ENCODE measurements at places on chromosomes 12 and 14.

DNA sequence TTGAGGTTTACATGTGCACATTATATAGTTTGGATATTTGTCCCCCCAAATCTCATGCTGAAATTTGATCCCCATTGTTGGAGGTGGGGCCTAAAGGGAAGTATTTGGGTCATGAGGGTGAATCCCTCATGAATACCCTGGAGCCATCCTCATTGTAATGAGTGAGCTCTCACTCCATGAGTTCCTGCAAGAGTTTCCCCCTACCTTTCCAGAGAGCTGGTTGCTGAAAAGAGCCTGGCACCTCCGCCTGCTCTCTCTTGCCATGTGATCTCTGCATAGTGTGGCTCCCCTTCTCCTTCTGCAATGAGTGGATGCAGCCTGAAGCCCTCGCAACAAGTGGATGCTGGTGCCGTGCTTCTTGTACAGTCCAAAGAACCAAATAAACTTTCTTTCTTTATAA lies 234.3 kb upstream of the DIO2 start:
- ATAC-seq = no peak
- H3K4me3 ChIP-seq = no peak overlapping the region

- H3K36me3 ChIP-seq = peaks cover 20% of the 10 kb centered on the region
- H3K4me3 ChIP-seq = no peak overlapping the region
- H3K27me3 ChIP-seq = no peaks in the 10 kb centered on the region
- no peaks in the 10 kb centered on the region for H3K4me1 ChIP-seq
These were observed 22.4 kb downstream of the RXYLT1 start for GRCh38 chr12:63802012-63802608.

- H3K4me3 ChIP-seq = no peak overlapping the region
- H3K27ac ChIP-seq = no peak overlapping the region
- ATAC-seq = no peak
These were observed 83.8 kb downstream of the EEA1 start for GRCh38 chr12:92845329-92845728.

GRCh38 chr12:685388-685787 lies 22.1 kb upstream of the NINJ2 start:
- peak; percentile 96 for ATAC-seq
- H3K4me1 ChIP-seq = peaks cover 20% of the 10 kb centered on the region
- H3K36me3 ChIP-seq = no peaks in the 10 kb centered on the region
- H3K27me3 ChIP-seq = no peaks in the 10 kb centered on the region
- H3K27ac ChIP-seq = peak overlapping the region; percentile 70

GRCh38 chr12:93954166-93955112 lies 193.9 kb upstream of the PLXNC1 start:
- H3K4me3 ChIP-seq = no peak overlapping the region
- H3K4me1 ChIP-seq = peaks cover 4% of the 10 kb centered on the region
- no peak overlapping the region for H3K27ac ChIP-seq
- no peak for ATAC-seq

DNA sequence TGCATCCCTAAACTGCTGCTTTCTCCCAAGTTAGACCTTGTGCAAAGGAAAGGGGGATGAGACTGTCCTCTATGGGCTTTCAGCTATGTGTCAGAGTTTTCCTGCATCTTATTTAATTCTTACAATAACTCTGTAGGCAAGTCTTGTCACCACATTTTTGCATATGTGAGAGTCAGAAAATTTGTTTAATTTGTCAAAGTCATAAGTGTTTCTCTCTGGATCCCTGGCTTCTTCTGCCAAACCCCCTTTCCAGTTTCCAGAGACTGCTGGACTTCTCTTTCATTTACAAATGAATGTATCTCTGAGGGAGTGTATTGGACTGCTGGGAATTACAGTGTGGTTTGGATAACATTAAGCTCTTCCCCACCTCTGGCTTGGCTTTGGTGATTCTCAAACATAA lies 877.6 kb upstream of the SEL1L start:
- H3K27ac ChIP-seq = no peak overlapping the region
- no peaks in the 10 kb centered on the region for H3K4me1 ChIP-seq
- H3K4me3 ChIP-seq = no peak overlapping the region
- no peaks in the 10 kb centered on the region for H3K36me3 ChIP-seq
- no peak for ATAC-seq

- no peak overlapping the region for H3K27ac ChIP-seq
- ATAC-seq = no peak
- no peaks in the 10 kb centered on the region for H3K36me3 ChIP-seq
These were observed 46.6 kb upstream of the ZDHHC17 start for GRCh38 chr12:76717314-76717713.

DNA sequence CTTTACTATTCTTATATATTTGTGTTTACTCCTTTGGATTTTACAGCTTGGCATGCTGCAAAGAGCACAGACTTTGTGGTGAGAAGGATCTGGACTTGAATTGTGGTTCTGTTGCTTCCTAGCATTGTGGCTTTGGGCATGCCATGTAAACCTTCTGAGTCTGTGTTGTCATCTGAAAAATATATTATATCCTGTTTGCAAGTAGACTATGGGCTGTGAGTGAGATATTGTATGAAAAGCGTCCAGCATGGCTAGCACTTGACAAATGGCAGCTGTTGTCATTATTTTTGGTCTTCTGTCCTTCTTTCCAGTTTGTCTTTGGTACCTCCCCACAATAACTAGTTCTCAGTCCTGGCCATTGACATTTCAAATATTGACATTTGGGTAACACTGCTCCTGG lies 61.8 kb upstream of the DACT1 start:
- no peaks in the 10 kb centered on the region for H3K36me3 ChIP-seq
- no peak overlapping the region for H3K4me3 ChIP-seq
- peaks cover 19% of the 10 kb centered on the region for H3K4me1 ChIP-seq
- ATAC-seq = no peak
- no peaks in the 10 kb centered on the region for H3K27me3 ChIP-seq

DNA sequence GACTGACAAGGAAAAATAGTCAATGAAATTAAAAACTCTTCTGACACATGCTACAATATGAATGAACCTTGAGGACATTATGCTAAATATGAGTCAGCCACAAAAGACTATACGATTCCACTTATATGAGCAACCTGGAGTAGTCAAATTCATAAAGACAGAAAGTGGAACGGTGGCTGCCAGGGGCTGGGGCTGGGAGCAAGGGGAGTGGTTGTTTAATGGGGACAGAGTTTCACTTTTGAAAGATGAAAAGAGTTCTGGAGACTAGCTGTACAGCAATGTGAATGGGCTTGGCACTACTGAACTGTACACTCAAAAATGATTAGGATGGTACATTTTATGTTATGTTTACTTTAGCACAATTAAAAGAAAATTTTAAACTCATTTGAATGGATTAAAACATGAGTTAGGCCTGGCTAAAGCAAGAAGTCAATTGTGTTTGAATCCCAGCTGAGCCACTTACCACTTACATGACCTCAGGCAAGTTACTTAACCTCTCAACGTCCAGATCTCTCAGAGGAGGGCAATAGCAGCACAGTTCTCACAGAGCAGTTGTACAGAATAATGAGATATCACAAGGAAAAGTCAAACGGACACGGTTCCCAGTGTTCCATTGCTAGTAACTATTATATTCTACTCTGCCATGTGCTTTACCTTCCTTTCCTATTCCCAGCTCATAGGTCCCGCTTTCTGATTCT lies 102.5 kb downstream of the SPTSSA start:
- H3K4me1 ChIP-seq = no peaks in the 10 kb centered on the region
- H3K27me3 ChIP-seq = peaks cover 16% of the 10 kb centered on the region
- H3K36me3 ChIP-seq = no peaks in the 10 kb centered on the region
- ATAC-seq = peak; percentile 39
- H3K4me3 ChIP-seq = no peak overlapping the region
- H3K27ac ChIP-seq = no peak overlapping the region

DNA sequence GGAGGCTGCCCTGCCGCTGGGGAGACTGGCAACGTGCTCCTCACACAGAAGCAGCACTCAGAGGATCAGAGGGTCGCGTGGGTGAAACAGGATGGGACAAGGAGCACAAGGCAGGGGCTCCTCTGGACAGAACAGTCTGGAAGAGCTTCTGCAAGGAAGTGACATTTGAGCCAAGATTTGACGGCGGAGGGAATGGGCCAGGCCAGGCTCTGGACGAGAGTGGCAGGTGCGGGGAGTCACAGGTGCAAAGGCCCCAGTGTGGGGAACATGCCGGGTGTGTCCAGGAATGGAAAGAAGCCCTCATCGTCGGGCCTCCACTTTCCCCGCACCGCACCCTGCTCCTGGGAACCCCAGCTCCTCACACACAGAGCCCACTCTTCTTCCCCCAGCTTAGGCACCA lies 84.0 kb downstream of the RFLNA start:
- peaks cover 31% of the 10 kb centered on the region for H3K36me3 ChIP-seq
- H3K4me3 ChIP-seq = no peak overlapping the region
- no peak overlapping the region for H3K27ac ChIP-seq

GRCh38 chr12:95522692-95523091 lies 28.6 kb downstream of the USP44 start:
- no peak overlapping the region for H3K4me3 ChIP-seq
- no peaks in the 10 kb centered on the region for H3K4me1 ChIP-seq
- H3K36me3 ChIP-seq = peaks cover 6% of the 10 kb centered on the region

DNA sequence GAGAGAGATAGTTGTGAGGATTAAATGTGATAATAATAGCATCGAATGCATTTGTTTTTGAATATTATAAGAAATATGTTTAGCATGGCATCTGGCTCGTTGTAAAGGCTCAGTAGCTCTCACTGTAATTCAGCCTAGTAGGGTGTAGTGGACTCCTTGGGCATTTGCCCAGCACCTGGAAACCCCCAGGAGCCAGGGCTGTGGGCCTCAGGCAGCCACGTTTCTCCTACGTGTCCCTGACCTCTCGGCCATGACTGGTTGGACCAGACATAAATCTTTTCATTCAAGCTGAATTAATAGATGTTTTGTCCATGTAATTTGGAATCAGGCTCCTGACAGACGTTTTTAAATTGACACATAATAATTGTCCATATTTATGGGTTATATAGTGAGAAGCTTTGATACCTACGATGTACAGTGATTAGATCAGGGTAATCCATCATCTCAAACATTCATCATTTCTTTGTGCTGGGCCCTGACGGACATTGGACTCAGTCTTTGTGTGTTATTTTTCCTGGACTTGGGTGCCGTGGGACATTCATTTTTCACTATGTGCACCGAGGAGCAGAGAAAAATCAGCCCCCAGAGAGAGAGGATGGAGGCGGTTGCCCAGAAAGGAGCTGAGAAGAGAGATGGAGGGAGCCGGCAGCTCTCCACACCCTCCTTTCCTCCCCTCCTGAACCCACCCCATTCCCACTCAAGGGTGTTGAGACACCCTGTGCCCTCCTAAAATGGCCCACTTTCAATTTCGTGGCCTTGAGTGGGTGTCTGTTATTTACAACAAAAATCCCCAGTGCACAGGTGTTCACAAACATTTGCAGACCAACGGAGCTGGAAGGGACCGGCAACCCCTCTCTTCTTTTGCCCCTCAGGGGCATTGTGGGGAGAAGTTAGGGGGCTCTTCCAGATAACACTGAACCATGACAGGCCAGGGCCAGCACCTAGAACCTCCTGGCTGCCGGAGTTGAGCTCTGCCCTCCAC lies 296.4 kb downstream of the DPF3 start:
- ATAC-seq = no peak
- peaks cover 19% of the 10 kb centered on the region for H3K4me1 ChIP-seq
- no peak overlapping the region for H3K27ac ChIP-seq
- H3K4me3 ChIP-seq = no peak overlapping the region

- no peaks in the 10 kb centered on the region for H3K27me3 ChIP-seq
- ATAC-seq = no peak
- H3K4me1 ChIP-seq = no peaks in the 10 kb centered on the region
- H3K4me3 ChIP-seq = no peak overlapping the region
- no peaks in the 10 kb centered on the region for H3K36me3 ChIP-seq
These were observed 273.9 kb downstream of the TMEM132D start for GRCh38 chr12:129629901-129630300.

DNA sequence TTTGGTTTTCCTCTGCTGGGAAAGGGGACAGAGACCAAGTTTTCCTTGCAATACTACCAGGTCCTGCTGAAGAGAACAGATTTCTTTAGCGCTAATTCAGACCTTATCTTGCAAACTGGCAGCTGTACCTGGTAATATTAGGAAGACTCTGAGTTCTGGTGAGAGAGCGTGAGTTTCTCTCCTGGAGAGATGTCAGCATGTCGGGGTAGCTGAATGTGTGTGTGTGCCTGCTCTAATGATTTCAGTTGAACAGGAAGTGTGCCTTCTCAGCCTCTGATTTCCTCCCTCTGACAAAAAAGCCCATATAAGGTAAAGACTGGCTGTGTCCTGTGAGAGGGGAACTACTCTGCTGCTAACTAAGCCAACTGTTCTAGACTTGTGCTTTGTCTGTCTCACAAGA lies 10.3 kb upstream of the ERP27 start:
- ATAC-seq = peak; percentile 69
- H3K27me3 ChIP-seq = no peaks in the 10 kb centered on the region
- peaks cover 98% of the 10 kb centered on the region for H3K36me3 ChIP-seq
- H3K4me3 ChIP-seq = peak overlapping the region; percentile 81
- H3K4me1 ChIP-seq = peaks cover 61% of the 10 kb centered on the region
- peak overlapping the region; percentile 95 for H3K27ac ChIP-seq

GRCh38 chr14:37411079-37411735 lies 183.8 kb downstream of the FOXA1 start:
- no peak for ATAC-seq
- no peak overlapping the region for H3K4me3 ChIP-seq
- H3K4me1 ChIP-seq = no peaks in the 10 kb centered on the region
- no peaks in the 10 kb centered on the region for H3K36me3 ChIP-seq

DNA sequence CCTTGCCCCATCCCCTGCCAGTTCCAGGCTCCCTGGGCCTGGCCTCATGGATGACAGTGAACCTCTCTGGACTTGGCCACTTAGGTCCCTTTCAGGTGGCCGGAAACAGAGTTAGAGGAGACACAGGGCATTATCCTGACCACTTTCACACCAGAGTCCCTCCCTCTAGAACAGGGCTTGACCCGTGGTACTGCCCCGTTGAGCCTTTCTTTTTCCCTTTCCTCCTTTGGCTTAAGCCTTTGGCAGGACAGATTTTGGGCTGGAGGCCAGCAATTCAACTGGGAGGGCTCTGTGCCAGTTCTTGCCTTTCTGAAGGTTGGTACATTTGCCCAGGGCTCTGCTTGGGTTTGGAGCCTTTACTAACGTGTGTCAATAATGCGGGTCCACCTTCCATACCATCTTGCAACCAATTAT lies 22.8 kb downstream of the TPCN1 start:
- peaks cover 61% of the 10 kb centered on the region for H3K36me3 ChIP-seq
- ATAC-seq = no peak
- H3K27me3 ChIP-seq = no peaks in the 10 kb centered on the region
- H3K27ac ChIP-seq = peak overlapping the region; percentile 76
- peaks cover 11% of the 10 kb centered on the region for H3K4me1 ChIP-seq

GRCh38 chr12:122024132-122024785 lies 2.6 kb downstream of the BCL7A start:
- no peak overlapping the region for H3K4me3 ChIP-seq
- H3K27ac ChIP-seq = no peak overlapping the region
- ATAC-seq = no peak
- H3K27me3 ChIP-seq = peaks cover 7% of the 10 kb centered on the region

- no peaks in the 10 kb centered on the region for H3K36me3 ChIP-seq
- peaks cover 10% of the 10 kb centered on the region for H3K4me1 ChIP-seq
- H3K4me3 ChIP-seq = no peak overlapping the region
- ATAC-seq = no peak
- peaks cover 3% of the 10 kb centered on the region for H3K27me3 ChIP-seq
These were observed 12.3 kb upstream of the RTRAF start for GRCh38 chr14:51977075-51977474.
